ENCODE measurements at places on chromosomes 16 and 17.

DNA sequence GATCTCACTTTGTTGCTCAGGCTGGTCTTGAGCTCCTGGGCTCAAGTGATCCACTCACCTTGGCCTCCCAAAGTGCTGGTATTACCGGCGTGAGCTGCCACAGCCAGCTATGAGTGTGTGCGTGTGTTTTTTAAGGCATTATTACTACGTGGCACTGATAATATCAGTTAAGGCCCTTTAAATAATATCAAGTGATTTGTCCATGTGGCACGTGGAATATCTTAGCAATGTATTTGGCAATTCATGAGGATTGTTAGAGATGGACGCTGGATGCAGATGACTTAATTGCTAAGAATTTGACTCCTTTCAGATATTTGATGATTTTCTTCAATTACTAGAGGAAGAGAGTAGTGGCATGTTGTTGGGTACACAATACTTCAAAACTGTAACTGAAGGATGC, 25.5 kb upstream of the PMP22 start:
- no peak for DNase-seq

- no peak for DNase-seq
Observed at GRCh38 chr17:63531022-63531965, 8.1 kb downstream of the KCNH6 start.

- DNase-seq: peak; percentile 65
Observed at GRCh38 chr17:81722184-81723120, 10.4 kb downstream of the SLC25A10 start.

DNA sequence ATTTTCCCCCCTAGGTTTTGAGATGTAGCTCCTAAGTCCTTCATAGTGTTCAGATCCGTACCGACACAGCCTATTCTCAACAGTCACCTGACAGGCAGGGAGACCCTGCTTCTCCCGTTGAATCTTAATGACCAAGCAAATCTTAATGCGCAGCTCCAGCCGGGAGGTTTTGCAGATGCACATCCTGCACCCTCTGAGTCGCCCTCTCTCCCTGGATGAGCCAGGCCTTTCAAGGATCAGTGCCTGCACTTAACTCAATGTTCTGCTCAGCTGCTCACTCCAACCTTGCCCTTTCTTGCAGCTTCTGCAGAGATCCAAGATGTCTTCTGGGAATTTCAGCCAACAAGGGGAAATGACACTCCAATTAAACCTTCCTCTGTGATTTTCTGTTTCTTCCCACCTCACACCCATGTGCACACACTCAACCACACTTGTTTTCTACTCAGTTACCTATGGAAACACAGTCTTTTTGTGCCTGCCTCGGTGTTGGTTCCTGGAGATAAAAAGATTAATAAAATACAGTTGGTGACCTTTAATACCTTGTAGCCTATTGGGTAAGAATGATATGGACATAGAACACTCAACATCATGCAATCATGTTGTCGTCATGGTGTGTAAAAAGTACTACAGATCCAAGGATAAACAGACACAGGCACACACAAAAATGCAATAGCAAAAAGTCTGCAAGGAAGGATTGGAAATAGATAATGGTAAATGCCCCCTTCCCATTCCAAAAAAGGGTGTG, 76.9 kb upstream of the DYNLRB2 start:
- DNase-seq: no peak

DNA sequence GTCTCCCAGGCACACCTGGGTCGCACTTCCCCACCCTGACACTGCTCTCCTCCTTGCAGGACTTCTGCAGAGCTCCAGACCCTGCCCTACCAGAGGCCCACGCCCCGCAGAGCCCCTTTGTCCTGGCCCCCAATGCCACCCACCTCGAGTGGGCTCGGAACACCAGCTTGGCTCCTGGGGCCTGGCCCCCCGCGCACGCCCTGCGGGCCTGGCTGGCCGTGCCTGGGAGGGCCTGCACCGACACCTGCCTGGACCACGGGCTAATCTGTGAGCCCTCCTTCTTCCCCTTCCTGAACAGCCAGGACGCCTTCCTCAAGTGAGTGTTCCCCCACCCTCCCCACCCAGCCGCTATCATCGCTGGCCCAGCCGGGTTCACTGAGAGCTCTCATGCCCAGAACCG, 79.6 kb downstream of the MGAT5B start:
- no peak for DNase-seq

GRCh38 chr17:700504-701094, 14.0 kb downstream of the VPS53 start:
- peak; percentile 70 for DNase-seq

DNA sequence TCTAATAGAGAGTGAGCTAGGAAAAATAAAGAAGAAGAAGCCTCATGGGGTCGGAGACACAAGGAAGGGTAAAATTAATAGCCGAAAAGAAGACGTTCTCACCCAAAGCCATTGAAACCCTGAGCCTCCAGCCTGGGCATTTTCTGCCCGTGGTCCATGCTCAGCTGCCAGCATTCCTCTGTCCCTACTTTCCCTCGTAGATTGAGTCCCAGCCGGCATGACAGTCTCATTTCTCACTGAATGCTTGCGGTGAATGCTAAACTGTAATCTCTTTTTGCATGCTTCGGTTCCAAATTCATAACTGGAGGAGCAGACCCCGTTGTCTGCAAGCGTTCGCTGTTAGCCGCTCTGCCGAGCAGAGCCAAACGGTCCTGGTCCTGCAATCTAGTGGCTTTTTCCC, 54.0 kb upstream of the COX10 start:
- no peak for DNase-seq

DNA sequence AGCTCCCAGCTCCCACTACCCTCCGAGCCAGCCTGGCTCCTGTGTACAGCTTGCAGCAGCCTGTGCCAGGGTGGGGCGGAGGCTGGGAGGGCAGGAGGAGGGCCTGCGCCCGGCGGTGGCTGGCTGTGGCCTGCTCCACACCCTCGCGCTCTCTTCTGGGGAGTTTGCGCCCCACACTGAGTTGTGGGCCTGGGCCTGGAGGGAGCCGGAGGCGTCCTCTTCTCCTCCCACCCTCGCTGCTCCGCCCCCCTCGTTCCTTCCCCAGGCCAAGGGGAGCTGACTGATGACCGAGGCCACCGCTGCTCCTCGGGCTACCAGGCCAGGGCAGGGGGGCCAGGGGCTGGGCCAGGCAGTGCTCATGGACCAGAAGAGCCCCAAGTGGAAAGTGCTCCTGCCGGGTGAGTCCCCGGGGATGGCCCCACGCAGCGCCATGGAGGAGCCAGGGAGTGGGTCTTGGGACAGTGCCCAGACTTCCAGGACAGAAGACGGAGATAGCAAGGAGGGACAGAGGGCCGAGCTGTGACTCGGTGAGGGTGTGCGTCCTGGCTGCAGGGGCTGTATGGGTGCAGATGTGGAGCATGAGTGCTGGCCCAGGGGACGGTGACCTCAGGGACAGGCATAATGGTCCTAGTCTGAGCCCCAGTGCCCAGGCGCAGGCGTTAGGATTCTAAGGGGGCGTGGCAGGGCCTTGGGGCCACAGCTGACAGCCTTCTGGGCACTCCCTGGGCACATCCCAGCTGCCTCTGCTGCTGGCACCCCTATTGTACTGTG, 242.1 kb upstream of the GSE1 start:
- peak; percentile 78 for DNase-seq

All from hematopoietic multipotent progenitor cell treated with erythropoietin and hydrocortisone succinate and interleukin-3 and kit ligand, for 15 days (in vitro differentiated cells).